ENCODE measurements at places on chromosomes 3 and 15.

DNA sequence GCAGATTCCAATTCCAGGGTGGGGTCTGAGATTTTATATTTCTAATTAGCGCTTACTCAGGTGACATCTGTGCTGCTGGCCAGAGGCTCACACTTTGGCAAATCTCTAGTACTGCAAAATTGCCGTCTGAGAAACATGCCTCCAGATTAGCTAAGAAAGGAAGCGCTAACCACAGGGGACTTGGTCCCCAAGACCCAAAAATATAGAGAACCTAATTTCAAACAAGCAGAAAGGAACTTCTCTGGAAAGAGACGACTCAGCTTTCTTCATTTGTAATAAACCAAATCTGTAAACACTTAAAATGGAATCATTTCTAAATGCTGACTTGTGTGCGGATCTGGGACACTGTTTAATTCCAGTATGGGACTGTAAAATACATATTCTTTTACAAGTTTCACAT, 55.7 kb downstream of the B3GNT5 start:
- no peak for DNase-seq

DNA sequence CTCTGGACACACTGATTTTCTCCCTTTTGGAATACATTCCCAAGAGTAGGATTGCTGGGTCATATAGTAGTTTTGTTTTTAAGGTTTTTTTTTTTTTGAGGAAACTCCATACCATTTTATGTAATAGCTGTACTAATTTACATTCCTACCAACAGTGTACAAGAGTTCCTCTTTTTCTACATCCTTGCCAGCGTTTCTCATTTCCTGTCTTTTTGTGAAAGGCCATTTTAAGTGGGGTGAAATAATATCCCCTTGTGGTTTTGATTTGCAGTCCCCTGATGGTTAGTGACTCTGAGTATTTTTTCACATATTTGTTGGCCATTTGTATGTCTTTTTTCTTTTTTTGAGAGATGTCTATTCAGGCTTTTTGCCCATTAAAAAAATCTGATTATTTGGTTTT, 1205.5 kb downstream of the ROBO1 start:
- DNase-seq: no peak

DNA sequence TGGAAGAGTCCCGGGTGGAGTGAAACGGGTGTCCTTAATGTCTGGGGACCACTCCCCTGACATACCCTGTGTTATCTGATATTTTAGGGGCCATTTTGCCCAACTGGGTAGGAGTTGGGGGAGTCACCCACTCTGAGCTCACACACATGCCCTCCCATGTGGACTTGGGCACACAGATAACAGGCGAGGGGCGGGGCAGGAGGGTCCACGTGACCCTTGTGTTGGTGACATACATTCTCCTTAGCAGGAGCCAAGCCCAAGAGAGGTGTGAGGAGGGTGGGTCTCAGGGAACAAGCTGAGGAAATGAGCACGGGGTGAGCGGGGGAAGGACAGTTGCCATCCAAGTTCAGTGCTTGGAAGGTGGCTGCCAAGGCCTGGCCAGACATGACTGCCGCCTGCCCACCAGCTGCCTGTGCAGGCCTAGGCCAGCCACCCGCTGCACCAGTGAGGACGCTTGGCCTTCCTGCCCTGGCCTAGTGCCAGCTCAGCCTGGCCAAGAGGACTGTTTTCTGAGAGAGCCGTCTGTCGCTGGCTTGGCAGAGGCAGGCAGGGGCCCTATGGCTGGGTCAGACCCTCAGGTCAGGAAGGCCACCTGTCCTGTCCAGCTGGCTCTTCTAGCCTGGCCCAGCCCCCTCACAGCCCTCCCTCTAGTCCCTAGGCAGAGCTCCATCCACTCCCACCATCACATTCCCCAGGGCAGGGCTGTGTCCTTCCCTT, 31.3 kb upstream of the TMEM115 start:
- DNase-seq: no peak

DNA sequence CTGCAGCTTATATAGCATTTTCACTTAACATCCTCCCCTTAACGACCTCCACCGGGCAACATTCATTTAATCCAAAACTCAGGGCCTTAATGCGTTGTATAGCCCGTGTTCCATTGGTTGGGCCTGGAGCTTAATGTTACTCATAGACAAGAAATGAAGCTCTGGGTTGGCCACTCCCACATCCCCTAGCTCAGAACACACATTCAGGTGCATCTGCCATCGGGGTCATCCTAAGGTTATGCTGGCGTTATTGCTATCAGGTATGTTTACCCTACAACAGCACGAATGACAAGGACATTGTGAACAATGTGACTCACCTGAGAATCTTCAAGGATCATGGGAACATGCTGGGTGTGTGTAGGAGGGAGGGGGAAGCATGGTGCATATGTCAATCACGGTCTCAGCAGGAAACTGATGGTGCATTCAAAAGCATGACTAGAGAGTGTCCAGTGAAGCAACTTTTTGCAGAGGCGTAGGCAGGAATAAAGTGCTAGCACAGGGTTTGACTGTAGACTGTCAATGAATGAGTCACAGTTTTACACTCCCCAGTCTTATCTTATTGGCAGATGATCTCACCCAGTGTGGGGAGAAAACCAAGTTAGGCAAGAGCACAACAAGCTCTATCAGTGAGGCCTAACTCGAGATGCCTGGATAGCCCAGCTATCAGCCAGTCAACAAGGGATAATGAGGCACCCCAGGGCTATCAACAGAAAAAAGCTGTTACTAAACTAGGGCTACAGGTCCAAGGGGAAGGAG, 402.1 kb upstream of the MCTP2 start:
- DNase-seq: no peak

DNA sequence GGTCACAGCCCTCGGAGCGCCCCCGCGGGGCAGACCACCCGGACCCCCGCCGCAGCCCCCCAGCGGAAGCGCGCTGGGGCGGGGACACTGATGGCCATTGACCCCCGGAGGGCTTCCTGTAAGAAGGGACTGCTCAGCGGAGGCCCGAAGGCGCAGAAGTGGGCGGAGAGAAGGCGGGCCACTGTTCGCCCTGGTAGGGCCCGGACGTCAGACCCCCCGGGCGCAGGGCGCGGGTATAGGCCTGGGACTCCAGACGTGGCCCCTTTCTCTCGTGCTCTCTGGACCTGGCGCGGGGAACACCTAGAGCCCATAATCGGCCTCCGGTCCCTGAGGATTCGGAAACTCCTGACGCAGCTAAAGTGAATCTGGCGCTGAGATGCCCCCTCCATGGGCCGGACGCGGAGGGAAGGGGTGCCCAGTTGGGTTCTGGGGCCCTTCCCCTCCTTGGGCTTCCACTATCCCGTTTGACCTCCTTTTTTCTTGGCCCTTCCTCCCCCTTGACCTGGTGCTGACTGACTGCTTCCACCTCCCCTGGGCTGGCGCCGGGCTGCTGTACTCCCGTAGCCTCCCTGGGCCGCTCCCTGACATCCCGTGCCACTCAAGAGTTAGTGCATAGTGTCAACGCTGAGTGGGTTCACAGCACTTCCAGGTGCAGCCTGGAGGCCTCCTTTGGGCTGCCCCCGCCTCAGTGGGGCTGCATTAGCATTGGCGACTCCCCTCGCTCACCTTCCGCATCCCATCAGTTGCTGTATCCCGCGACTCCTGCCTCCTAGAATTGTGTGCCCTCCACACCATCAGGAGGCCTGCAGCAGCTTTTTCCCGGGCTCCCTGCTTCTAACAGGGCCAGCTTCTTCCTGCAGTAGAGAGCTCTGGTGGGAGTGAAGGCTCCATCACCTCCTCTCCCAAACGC, 694 bp downstream of the ABTB1 start:
- DNase-seq: peak; percentile 26

- no peak for DNase-seq
These were observed at the start of gene C3orf70 for GRCh38 chr3:185152410-185153170. Gene C3orf70 (minus strand): TSS chr3:185153060. CDS start chr3:185152823, 237 bp downstream.

DNA sequence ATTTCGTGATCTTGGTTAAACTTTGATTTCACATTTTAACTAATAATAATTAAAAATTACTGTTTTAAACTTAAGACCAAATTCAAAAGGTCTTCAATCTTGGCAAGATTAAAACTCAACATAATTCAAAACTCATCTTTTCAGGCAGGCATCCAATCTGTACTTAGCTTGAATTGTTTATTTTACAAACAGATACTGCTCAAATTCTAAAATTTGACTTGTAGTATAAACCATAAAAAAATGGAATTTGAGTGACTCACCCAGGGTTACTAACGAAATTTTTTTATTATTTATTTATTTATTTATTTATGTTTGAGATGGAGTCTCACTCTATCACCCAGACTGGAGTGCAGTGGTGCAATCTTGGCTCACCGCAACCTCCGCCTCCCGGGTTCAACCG, 64.4 kb downstream of the GAP43 start:
- DNase-seq: no peak

GRCh38 chr3:119457246-119457645, 6.2 kb downstream of the TMEM39A start:
- DNase-seq: no peak

DNA sequence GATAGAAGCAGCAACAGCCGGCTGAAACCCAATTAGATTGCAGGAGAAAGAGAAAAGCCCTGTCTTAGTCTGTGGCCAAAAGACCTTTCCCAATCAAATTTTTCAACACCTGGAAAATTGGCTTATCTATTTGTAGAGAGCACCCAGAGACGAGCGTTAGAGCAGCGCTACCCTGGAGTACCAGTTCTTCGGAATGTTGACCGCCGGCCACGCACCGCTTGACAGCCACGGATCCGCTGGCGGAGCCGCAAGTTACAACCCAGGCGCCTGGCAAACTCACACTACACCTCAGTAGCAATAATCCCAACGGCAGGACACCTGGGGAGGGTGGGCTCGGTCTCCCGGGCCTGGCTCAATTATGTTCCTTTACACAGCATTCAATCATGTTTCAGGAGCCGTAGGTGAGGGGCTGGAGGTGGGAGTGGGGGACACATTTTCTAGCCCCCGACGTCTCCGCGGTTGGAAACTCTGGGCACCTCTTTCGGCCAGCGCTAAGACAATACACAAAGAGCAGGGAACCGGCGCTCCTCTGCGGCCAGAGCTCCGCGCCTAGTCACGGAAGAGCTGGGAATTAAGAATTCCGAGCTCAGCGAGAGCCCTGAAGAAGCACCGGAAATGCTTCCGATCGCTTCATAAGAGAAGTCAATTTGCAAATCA, 1.2 kb downstream of the MB21D2 start:
- DNase-seq: no peak

DNA sequence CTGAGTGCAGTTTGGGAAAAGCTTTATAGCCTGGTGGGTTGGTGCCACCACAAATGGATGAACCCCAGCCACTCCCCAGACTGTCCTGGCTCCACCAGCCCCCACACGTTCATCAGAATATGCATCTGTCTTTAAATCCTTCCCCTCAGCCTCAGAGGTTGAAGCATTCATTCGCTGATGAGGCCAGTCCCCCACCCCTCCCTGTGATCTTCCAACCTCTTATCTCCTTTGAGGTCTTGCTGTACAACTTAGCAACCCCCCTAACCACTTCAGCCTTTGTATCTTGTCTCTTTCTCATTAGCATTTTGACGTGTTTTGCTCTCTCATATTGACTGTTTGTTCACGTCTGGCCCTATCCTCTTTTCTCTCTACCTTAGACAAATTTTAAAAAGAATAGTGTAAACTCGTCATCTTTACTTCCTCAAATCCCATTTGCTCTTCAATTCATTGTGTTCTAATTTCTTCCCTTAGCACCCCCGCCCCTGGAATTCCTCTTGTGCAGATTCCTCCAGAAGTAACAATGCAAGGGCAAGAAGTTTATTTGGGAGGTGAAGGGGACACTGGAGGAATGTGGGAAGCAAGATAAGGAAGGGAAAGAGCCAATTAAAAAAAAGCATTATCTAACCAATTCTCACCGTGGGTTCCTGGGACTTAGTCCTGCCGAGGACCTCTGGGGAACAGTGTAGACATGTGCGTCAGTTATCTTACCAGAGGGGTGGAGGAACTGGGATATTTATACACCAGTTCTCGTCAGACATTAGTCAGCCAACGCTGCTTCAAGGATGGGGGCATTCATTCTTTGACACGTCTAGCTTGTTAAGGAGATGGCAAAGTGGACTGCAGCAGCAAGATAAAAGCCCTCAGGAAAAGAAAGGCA, 38.6 kb downstream of the MOBP start:
- DNase-seq: no peak

GRCh38 chr3:188554404-188554803, 400.4 kb downstream of the LPP start:
- no peak for DNase-seq

- no peak for DNase-seq
These were observed 108.9 kb upstream of the UBE2E1 start for GRCh38 chr3:23696842-23697241.

DNA sequence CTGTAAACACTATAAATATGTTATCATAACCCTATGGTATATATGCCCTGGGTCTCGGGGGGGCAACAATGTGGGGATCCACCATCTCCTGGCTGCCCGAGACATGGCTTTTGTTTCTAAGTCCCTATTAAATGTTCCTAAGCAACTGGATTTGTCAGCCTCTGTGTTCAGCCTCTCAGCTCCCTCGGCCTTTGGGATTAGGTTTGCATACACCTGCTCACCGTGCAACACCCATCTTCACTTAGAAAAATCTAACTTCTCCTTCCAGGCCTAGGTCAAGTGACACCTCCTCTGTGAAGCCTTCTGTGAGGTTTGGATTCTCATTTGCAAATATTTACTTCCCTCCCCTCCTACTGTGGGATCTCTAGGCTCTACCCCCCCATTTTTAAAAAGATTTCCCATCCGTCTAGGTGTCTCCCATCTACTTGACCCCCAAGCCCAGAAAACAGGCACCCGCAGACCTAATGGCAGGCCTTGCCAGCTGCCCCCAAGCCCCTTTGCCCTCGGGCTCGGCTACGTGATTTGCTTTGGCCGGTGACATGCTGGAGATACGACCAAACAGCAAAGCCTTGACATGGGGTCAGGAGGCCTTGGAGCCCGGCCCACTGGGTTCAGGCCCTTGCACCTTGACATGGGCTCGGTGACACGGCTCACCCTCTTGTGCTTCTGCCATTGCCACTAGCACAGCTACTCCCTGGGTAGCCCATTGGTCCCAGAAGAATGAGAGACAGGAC, 66.0 kb upstream of the BLM start:
- DNase-seq: no peak

GRCh38 chr15:101578443-101578894, 73.7 kb downstream of the TM2D3 start:
- no peak for DNase-seq

DNA sequence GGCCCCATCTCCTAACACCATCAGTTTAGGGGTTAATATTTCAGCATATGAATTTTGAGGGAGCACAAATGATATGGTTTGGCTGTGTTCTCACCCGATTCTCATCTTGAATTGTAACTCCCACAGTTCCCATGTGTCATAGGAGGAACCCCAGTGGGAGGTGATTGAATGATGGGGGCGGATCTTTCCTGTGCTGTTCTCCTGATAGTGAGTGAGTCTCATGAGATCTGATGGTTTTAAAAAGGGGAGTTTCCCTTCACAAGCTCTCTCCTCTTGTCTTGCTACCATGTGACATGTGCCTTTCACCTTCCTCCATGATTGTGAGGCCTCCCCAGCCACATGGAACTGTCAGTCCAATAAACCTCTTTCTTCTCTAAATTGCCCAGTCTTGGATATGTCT, 73.8 kb upstream of the TJP1 start:
- DNase-seq: no peak

Data from stimulated activated CD8-positive, alpha-beta memory T cell treated with anti-CD3 and anti-CD28 coated beads, Interleukin-7, amount 100 ng/mL, for 48 hours (primary cell).